GM12878 (cell line): ENCODE measurements at places on chromosomes 3 and 15. TPM values are rescaled to one million over a fixed set of nuclear protein-coding genes. Genes with fewer than 3 reads are reported as not detected.

Gene TMEM40
- 0.11 TPM in 1 of 2 replicates, not detected in the other for total RNA-seq

DNA sequence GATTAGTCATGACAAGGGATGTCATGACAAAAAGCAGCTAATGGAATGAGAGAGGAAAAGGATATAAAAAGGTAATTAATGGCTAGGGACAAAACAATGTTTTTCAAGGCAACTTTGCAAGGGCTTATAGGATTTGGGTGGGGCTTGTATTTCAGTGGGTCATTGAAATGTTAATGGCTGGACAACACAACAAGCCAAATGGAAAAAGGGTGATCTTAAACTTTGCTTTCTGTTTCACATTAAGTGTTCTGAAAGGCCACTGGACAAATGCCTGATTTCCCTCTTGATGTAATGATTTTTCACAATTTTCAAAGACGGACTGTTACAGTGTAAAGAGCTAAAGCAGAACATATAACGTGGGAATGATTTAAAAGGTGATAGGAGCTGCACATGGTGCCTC is 345.0 kb downstream of the TUSC7 start:
- no peak for DNase-seq
- H3K4me1 ChIP-seq = no peaks in the 10 kb centered on the region
- H3K36me3 ChIP-seq = no peaks in the 10 kb centered on the region
- H3K27me3 ChIP-seq = no peaks in the 10 kb centered on the region
- H3K27ac ChIP-seq = no peak overlapping the region

DNA sequence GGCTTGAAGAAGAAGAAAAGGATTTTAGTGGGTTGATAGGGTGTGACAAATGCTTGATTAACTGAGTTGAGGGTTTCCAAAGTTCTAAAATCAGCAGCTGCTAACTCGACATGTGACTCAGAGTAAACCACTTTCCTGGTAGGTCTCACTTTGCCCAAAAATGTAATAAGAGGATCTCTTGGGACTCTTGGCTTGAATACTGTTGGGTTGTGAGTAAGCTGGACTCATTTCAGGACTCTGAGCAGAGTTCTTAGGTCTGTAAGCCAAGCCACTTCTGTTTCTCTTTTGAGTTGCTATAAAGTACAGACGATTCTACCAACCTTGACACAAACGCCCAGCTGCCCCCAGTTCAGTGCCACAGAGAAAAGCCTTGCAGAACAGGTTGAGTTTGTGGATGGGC is 241.1 kb downstream of the ZNF621 start:
- H3K4me1 ChIP-seq = no peaks in the 10 kb centered on the region
- H3K4me3 ChIP-seq = no peak overlapping the region
- peak; percentile 9 for DNase-seq
- no peak overlapping the region for H3K27ac ChIP-seq
- no peaks in the 10 kb centered on the region for H3K27me3 ChIP-seq

DNA sequence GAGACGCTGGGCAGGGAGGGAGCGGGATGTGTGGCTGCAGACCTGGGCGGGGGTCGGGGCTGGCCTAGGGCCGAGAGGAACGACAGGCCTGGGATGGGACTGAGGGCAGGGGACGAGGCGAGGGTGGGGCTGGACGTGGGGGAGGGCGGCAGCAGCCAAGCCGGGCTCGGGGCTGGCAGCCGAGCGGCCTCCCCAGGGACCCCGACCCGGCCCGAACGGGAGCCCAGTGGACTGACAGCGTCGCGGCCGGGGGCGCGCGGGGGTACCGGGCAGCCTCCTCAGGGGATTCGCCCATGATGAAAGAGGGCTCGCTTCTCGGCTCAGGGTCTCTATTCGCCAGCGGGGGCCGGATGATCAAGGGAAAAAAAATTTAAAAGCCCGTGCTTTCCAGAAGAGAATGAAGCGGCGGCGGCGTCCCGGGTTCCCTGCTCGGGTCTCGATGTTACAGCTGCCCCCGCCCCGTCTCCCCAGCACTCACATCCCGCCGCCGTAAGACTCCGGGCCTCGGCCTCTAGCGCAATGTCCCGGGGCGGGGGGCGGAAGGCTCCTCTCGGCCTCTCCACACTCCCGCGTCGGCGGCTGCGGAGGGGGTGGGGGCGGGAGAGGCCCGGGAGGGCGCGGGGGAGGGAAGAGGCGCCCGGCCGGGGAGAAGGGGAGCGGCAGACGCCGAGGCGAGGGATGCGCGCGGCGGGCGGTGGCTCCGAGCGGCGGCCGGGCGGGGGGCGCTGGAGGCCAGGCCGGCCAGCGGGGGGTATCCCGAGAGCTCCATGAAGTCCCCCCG is 4.3 kb downstream of the PTH1R start:
- no peaks in the 10 kb centered on the region for H3K36me3 ChIP-seq
- peaks cover 11% of the 10 kb centered on the region for H3K27me3 ChIP-seq

Gene BTLA
- total RNA-seq = 78.4 and 79.7 TPM in 2 replicates

DNA sequence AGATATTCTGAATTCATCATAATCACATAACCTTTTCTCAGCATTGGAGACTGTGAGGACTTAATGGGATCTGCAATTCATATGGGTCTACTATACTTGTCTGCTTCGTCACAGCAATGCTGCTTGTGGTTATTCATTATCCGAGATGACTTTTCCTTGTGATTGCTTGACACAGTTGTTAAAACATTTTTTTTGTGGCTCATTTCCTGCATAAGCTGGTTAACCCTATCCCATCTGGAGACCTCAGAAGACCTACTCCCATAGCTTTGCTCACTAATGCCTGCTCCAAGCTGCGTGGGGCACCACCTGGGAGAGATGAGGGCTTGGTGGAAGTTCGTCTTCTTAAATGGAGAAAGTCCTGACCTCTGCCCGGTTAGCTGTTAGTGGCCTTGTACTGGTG is 360.8 kb downstream of the CHST2 start:
- no peak for DNase-seq
- no peaks in the 10 kb centered on the region for H3K27me3 ChIP-seq
- H3K36me3 ChIP-seq = no peaks in the 10 kb centered on the region
- H3K4me3 ChIP-seq = no peak overlapping the region
